ENCODE measurements at places on chromosomes 5 and 9.

GRCh38 chr5:167777746-167778145 lies 513.7 kb upstream of the WWC1 start:
- no peak for DNase-seq

DNA sequence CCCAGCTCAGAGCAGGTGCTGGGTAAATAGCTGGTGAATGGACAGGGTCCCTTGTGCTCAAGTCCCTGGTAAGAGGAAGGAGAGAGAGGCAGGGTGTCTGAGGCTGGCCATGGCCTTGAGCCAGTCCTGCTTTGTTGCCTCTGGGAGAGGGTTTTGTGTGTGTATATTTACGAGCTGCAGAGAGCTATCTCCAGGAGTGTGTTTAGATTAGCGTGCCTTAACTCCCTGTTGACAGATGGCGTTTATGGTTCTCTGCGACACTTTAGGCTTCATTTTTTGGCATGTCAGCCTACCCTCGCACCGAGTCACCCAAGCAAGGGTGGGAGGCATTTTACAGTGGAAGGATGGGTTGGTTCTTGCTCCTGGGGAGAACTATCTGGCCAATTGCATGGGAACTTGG lies 22.2 kb downstream of the HMCN2 start:
- DNase-seq: no peak

DNA sequence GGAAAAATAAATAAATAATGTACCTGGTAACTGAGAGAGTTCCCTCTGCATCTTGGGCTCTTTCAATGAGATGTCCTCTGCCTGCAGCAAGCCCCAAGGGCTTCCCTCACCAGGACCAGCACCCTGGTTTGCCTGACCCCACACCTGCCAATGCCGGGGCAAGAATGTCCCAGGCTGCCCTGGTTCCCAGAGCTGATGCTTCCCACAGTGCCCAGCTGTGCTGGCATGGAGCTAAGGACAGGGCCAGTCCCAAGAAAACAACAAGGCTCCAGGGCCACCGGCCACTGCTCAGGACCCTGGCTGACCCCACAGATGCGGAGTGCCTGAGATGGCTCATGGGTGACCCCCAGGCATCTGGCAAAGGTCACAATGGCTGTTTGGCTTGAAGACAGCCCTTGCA lies 123.5 kb downstream of the KCNIP1 start:
- no peak for DNase-seq

DNA sequence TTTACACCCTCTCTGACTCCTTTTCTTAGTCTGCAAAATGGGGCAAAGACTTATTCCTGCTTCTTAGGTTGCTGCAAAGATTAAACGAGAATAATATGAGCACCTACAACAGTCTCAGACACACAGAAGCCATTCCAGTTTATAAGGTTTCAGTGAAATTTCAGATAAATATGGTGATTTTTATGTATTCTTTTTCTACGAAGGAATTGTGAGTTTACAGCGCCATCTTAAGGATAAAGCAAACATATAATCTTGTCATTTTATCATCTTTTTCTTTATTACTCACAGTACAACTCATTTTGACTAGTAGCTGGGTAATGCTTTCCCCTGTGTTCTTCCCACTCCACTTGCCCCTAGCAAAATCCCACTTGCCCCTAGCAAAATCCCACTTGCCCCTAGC lies 29.2 kb upstream of the SMC5 start:
- no peak for DNase-seq

DNA sequence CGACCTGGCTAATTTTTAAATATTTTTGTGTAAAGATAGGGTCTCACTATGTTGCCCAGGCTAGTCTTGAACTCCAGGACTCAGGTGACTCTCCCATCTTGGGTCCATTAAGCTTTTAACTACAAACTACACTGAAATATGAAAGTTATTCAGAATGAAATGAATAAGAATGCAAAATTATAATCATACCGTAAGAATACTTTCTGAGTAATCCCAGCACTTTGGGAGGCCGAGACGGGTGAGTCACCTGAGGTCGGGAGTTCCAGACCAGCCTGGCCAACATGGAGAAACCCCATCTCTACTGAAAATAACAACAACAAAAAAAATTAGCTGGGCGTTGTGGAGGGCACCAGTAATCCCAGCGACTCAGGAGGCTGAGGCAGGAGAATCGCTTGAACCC lies 1.1 kb upstream of the ORM1 start:
- DNase-seq: no peak

- no peak for DNase-seq
Observed at GRCh38 chr9:78898234-78898633, 601.3 kb downstream of the PSAT1 start.

DNA sequence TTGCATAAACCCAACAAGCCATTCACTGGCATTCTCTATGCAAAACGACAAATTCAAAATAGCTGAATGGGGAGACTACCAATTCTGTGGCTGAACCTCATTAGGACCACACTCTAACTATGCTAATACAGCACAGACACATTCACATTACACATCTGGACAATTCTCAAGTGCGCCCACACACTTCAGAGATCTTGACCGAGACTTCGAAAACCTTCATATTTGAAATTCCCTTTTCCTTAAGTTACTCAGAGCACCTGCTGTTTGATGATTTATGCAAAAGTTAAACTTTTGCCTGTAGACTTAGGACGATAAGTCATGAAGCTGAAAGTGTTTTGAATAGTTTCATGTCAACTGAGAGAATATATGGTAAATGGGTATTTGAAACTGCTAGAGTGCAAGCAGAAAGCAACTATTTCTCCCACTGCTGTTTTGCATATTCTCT lies 111.9 kb downstream of the FBN2 start:
- DNase-seq: no peak

DNA sequence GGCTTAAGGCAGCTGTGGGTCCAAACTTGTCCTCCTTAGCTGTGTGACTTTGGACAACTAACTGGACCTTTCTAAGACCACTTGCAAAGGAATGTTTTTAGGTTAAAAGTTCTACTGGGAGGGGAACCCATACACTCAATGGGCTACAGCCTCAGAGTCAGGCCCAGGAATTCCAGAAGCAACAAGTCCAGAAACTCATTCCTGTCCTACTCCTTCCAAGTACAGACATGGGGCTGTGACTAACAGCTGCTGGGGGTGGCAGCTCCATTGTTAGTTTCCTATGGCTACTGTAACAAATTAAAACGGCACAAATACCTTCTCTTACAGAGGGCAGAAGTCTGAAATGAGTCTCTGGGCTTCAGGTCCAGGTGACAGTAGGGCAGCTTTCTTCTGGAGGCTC lies 12.4 kb upstream of the AKNA start:
- no peak for DNase-seq

DNA sequence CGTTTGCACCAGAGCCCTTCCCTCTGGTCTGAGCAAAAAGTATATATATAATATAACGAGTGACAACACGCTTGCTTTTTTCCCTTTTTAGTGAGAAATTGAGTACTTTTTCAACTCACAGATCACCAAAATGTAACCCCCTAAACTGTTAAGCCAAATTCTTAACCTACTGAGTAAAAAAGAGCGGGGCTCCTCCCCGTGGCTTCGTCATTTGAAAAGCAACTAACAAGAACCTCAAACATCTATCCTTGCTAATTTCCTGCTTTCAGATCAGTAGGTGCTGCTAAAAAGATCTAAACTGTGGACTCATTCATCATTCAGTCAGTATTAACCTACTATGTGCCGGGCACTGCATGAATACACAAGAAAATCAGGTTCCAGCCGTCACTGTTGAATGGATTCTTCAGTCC lies 1.0 kb upstream of the PTBP3 start:
- peak; percentile 52 for DNase-seq

GRCh38 chr9:34456151-34456550 lies 2.2 kb downstream of the FAM219A start:
- DNase-seq: no peak

DNA sequence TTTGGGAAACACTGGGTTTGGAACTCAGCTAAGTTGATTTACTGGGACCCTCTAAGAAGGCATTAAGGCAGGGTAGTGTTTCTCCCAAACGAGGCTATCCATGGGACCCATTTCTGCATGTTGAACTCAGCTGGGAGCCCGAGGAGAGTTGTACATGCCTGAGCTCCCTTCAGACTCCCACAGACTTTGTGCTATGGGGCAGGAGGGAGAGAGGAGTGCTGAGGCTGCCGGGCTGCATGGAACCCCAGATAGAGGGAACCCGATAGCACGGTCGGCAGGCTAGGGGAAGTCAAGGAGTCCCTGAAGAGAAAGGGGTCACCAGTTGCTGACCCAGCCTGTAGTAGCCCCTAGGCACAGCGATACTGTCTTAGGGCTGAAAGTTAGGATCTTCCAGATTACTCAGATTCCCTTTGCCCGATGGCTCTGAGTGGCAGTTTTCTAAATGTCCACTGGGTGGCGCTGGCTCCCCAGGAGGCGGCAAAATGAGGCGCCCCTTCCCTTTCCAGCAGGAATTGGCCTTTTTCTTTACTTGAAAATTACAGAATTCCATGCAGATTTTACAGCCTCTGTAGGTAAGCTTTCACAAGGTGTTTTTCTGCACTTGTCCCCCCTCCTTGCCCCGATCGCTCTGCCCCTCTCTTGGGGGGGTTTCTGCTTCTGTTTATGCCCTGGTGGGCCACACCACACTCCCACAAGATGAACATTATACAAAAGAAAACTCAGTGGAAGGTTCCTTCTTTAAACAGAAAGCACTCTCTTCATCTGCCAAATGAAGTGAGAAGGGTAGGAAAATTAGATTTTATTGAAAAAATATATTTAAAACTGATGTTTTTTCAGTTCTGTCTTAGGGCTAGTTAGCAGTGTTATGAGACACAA lies 17.8 kb downstream of the NANS start:
- peak; percentile 71 for DNase-seq

DNA sequence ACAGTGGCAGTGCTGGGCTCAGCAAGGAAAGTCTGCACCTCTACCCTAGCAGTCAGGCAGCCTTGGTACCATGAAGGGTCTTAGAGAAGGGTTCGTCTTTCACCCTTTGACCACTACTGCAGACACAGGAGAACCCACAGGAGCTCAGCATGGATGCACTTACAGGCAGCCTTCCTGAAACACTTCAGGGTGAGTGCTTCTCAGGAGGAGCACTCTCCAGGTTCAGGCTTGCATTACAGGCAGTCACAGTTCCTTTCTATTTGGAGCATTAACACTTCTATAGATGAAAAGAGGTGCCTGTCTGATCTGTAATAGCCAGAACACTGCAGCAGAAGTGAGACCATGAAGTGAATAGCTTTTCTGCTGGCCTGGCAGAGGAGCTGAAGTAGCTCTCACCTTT lies 8.7 kb upstream of the CYLC2 start:
- no peak for DNase-seq

DNA sequence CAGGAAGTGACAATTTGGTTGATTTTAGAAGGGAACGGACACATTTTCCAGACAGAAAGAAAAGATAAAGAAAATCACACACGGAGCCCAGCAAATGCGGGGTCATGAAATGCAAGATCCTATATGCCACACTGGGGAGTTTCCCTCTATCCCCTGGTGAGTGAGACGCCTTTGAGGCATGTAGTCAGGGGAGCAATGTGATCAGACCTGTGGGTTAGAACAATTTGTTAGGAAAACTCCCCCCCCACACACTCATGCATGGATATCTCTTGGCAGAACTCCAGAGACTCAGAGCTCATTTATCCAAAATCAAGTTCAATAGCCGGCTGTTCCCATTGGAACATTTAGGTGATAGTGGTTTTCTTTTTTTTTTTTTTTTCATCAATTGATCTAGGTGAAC lies 71.7 kb upstream of the TRIO start:
- DNase-seq: no peak

- no peak for DNase-seq
Observed at GRCh38 chr5:168047043-168047668, 244.3 kb upstream of the WWC1 start.

- DNase-seq: no peak
Observed at GRCh38 chr9:136764301-136764891, at the start of gene LCN15. TSS of gene LCN15 (minus strand) at chr9:136764518. CDS start at chr9:136764488, 30 bp downstream.

- no peak for DNase-seq
Observed at GRCh38 chr9:81529556-81530193, 159.7 kb downstream of the TLE1 start.

DNA sequence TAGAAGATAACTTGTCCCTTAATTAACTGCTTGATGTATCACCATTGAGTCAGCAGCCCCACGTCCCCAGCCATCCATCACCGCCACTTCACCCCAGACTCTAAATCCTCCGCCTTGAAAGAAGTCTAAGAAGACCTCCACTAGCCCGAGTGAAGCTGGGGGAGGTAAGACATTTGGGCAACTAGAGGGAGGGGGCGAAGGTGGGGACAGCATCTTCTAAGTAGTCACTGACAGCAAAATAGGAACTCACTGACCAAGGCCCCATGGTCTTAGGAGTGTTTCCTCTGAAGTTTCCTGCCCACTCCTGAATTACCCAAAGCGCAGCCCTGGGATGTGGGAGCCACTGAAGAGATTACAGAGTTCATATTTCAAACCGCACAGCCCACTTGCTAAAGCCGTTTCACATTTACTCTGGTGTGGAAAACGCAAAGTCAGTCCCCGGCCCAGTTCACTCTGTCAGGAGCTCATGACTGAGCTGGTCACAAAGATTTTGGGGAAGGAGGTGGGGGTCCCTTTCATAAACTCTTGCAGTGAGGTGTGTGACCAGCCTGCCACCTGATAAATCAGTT lies 107.4 kb downstream of the LHFPL2 start:
- DNase-seq: no peak

DNA sequence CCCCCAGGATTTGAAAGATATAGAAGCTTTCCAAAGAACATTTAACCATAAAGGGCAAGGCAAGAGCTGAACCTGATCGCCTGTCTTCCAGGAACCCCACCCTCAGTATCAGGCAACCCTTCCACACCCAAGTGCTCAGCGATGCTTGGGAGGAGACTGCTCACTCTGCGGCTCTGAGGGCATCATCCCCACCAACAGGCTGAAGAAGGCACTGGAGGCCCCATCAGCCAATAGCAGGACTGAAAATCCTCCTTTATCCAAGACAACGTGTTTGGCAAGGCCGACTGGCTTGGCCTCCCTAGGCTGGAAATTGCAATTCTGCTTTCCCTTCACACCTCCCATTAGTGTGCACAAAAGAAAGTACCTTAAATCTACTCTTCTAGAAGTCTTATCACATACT lies 1.4 kb upstream of the PPP2CA start:
- no peak for DNase-seq

- DNase-seq: no peak
Observed at GRCh38 chr9:93230601-93231000, 46.7 kb downstream of the WNK2 start.

GRCh38 chr5:91595424-91595823 lies 212.3 kb upstream of the ARRDC3 start:
- DNase-seq: no peak

GRCh38 chr9:113776194-113776593 lies 99.9 kb upstream of the ZNF618 start:
- no peak for DNase-seq

DNA sequence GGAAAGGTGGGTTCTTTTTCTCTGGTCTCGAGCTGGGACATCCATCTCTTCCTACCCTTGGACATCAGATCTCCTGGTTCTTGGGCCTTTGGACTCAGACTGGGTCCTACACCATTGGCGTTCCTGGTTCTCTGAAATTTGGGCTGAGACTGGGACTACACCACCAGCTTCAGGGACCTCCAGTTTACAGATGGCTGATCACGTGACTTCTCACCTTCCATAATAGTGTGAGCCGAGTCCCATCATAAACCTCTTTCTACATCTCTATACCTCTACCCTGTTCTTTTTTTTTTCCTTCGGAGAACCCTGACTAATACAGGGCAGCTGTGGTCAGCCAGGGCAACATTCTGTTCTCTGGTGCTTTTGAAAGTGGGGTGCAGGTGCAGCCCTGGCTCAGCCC lies 27.2 kb upstream of the RXRA start:
- DNase-seq: no peak

GRCh38 chr5:9156282-9156681 lies 389.6 kb downstream of the SEMA5A start:
- DNase-seq: no peak

Measured in CD4-positive, alpha-beta T cell treated with Interleukin-6 at 100 ng/mL for 8 hours (primary cell).